ENCODE measurements at places on chromosomes 3 and 15.

GRCh38 chr3:186235554-186235953, 126.5 kb downstream of the DGKG start:
- no peak for DNase-seq

DNA sequence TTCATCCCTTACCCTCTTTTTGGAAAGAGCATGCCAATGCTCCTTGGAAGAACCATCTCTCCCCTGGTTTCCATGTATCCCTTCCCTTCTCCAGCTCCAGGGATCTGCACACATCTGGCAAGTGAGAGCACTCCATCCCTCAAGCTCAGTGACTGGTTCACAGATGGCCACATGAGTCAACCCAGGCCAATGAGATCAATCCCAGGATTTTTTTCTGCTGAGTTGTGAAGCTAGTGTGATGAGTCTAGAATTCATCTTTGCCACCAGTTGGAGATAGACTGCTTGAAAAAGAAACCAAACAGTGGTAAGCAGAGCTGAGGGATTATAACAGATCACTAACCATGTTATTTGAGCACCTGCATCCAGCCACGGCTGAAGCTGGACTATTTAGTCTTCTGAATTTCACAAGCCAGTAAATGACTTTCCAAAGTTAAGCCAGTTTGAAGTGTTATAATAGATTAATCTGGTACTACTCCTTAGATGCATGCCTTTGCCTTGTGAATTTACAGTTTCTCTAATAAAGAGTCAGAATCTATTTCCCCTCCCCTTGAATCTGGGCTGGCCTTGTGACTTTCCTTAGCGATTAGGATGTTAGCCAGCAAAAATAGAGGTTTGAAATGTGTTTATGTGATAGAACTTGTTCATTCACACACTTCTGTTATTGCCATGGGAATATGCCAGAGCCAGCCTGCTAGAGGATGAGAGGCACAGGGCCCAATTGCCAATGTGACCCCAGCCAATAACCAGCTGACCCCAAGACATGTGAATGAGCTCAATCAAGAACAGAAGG, 159.8 kb downstream of the WNT5A start:
- no peak for DNase-seq

DNA sequence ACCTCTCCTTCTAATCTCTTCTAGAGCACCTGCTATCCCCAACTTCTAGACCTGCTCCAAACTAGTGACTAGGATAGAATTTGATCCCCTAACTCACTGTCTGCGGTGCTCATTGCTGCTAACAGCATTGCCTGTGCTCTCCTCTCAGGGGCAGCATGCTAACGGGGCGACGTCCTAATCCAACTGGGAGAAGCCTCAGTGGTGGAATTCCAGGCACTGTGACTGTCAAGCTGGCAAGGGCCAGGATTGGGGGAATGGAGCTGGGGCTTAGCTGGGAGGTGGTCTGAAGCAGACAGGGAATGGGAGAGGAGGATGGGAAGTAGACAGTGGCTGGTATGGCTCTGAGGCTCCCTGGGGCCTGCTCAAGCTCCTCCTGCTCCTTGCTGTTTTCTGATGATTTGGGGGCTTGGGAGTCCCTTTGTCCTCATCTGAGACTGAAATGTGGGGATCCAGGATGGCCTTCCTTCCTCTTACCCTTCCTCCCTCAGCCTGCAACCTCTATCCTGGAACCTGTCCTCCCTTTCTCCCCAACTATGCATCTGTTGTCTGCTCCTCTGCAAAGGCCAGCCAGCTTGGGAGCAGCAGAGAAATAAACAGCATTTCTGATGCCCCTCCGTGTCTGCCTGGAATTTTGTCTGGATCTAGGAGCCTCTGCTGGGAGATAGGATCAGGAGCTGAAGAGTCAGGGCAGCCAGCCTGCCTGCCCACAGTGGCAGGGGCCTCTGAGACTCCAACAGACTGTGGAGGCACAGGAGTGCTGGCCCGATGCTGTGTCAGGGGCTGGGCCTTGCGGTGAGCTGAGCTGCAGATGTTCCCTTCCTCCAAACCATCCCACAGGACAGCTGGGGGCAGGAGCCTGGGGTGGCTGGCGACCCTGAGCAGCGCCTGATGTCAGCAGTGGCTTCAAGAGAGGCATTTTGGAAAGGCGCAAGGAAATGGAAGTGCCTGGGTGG, 3.0 kb downstream of the ISLR start:
- no peak for DNase-seq

DNA sequence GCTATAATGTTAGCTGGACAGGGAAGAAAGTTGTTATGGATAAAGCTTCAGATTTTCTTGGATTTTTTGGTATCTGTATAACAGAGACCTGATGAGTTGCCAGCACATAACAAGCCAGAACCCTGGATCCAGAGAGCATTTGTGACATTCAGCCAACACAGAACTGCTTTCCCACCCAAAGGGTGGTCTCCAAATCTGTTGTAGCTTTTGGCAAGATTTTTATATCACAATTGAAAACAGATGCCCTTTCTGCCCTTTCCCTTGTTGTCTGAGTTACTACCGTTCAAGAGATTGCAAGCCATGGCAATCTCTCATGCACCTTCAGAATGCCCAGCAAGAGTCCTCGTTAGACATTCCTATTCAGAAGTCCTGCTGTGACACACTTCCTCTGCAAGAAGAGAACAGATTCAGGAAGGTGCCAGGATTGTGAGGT, 107.6 kb upstream of the FGF7 start:
- no peak for DNase-seq

DNA sequence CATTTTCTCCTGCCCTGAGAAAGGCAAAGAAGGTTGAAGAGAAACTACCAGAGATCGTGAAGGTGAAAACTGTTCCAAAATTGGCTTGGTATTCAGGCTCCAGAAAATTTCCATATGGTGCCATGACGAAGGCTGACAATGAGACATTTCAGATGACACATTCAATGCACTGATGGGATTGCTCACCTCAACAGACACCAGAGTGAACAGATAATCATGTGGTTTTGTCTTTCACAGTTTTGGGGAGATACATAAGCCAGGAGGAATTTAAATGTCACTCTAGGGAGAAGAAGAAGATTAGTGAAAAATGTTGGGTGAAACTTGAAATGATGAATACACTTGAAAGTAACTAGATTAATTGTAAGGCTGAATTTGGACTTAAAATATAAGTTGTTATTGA, 339.7 kb upstream of the EPHA3 start:
- DNase-seq: no peak

GRCh38 chr3:133868758-133869475, 26.8 kb downstream of the RAB6B start:
- no peak for DNase-seq

DNA sequence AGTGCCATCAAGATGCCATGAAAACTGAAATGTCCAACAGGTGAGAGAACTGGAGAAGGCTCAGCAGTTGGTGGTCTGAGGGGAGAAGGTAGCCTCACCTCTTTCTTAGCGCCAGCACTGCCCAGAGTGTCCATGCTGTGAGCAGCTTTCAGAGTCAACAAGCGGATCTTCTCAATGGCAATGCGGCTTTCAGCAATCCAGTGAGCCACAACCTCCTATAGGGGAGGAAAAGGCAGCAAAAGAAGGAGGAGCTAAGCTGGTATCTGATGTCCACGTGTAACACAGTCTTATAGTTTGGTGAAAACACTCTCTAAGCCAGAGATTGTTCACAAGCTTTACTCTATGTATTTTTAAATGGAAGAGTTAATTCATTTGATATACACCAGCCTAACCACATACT, 36.1 kb upstream of the ACKR4 start:
- DNase-seq: no peak

- no peak for DNase-seq
Observed at GRCh38 chr15:27550635-27551034, 548.5 kb downstream of the OCA2 start.

DNA sequence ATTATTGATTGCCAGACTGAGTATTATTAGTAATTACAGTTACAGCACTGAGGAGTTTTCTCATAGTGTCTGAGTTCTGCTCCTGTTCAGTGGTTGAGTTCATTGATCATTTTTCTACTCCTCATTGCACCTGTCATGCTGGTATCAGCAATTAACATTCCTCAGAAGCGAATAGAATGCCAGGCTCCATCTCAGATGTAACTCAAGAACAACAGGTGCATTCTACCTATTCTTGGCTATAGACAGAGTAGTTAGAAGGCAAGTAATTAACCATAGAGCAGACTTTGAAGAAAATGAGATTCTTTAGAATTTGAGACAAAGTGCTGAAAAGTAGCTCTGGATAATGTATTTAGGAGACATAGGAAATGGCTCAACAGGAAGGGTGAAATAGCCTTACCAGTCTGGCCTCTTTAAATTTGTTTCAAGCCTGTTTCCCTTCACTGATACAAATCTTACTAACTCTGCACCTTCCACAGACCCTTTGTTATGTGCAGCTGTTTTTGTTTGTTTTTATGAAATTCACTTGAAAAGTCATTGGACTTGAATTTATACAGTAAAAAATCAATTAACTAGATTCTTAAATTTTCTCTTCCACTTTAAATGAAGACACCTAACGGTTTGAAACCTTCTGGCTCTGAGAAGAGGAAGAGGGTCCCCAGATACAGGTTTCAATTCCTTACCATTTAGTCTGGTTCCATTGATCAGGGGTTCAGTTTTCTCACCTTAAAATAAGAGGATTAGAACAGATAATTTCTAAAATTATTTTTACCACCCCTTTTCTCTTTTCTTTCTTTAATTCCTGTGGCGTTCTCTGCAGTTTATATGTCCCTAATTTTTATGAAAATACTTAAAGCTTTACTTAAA, 109.6 kb downstream of the FNDC3B start:
- DNase-seq: no peak

- no peak for DNase-seq
Observed at GRCh38 chr15:73709686-73710085, 25.5 kb downstream of the CD276 start.

GRCh38 chr3:61985020-61985419, 388.3 kb downstream of the FEZF2 start:
- DNase-seq: no peak

GRCh38 chr3:105537371-105538080, 170.8 kb downstream of the ALCAM start:
- no peak for DNase-seq
